Cardiac muscle cell (in vitro differentiated cells and primary cell): ENCODE measurements at places on chromosomes 1 and 21. TPM values are rescaled to one million over a fixed set of nuclear protein-coding genes. Genes with fewer than 3 reads are reported as not detected.

Gene BEND5
- total RNA-seq, result 12.1 and 19.1 TPM in 2 replicates

Gene TNNT2
- total RNA-seq, result 4,623 and 7,232 TPM in 2 replicates

Gene OR6K3
- total RNA-seq, result not detected in 2 replicates

Gene SYNC
- 2.5 and 4.5 TPM in 2 replicates for total RNA-seq

Gene SPRR2A
- total RNA-seq, result not detected in 2 replicates

Gene RGS1
- total RNA-seq, result not detected in 2 replicates

DNA sequence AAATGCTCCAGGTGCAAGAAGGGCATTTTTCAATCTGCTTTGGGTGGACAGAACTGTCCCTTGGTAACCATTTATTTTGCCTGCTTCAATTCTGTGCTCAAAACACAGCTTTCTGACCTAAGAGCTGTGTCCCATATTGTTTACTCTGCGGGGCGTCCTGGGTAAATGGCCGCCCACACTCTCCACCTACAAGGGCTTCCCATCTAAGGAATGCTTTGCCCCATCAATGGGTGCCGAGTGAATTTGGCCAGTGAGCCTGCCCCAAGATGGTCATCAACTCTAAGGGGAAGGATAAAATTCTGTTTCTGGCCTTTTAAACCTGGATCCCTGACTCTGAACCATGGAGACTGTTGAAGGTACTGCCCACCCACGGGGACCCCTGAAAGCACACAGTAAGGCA is 55.5 kb upstream of the FAM89A start:
- H3K27me3 ChIP-seq, result no peaks in the 10 kb centered on the region
- no peak for DNase-seq
- H3K27ac ChIP-seq, result no peak overlapping the region
- H3K4me1 ChIP-seq, result no peaks in the 10 kb centered on the region

DNA sequence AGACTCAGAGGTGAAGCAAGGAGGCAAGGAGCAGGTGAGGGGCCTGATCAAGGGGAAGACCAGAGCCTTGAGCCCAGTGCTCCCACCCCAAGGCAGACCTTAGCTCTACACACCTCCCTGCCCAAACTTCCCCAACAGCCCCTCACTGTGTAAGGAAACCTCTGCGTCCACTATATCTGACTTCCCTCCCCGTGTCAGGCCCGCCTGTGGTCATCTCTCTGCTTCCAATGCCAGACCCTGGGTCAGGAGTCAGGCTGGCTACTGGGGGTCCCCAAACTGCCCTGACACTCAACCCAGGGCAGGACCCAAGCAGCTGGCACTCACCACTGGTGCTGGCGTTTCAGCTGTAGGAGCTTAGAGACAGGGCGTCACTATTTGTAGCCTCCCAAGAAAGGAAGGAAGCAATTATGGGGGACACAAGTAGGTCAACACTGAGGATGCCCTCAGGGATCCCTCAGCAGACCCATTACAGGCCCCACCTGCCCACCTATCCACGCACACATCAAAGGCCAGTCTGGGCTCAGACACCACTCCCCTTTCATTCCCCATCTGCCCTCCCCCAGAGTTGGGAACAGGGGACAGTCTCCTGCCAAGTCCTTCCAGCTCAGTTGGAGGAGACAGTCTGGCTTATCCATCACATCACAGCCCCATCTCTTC is 811 bp upstream of the S100A3 start:
- H3K27me3 ChIP-seq, result no peaks in the 10 kb centered on the region
- no peaks in the 10 kb centered on the region for H3K36me3 ChIP-seq
- DNase-seq, result no peak
- H3K4me3 ChIP-seq, result no peak overlapping the region
- no peak overlapping the region for H3K27ac ChIP-seq

- H3K27me3 ChIP-seq, result no peaks in the 10 kb centered on the region
- H3K36me3 ChIP-seq, result peaks cover 29% of the 10 kb centered on the region
- H3K4me1 ChIP-seq, result peaks cover 36% of the 10 kb centered on the region
- peak overlapping the region; percentile 92 for H3K27ac ChIP-seq
- H3K4me3 ChIP-seq, result no peak overlapping the region
These were observed 6.1 kb downstream of the FABP3 start for GRCh38 chr1:31366796-31367195.

- H3K4me3 ChIP-seq, result no peak overlapping the region
- no peaks in the 10 kb centered on the region for H3K36me3 ChIP-seq
- no peaks in the 10 kb centered on the region for H3K4me1 ChIP-seq
These were observed 7.4 kb upstream of the EFNA1 start for GRCh38 chr1:155120253-155120652.

DNA sequence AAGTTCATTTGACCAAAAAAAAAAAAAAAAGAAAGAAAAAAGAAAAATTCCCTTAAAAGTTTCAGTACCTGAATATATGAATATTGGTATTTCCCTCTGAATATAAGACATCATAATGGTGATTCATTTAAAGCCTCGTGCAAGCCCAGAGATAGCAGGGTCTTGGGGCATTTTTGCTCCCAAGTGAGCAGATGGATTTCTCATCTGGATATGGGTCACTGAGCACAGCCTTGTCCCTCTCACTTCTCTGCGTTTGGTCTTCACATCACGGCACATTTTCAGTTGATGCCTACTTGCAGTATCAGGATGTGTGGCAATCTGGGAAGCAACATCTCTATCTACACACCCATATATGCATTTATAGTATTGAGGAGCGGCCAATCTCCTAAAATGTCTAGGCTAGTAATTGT is 12.7 kb downstream of the CD58 start:
- no peaks in the 10 kb centered on the region for H3K36me3 ChIP-seq
- H3K27ac ChIP-seq, result no peak overlapping the region
- DNase-seq, result no peak
- peaks cover 3% of the 10 kb centered on the region for H3K4me1 ChIP-seq

DNA sequence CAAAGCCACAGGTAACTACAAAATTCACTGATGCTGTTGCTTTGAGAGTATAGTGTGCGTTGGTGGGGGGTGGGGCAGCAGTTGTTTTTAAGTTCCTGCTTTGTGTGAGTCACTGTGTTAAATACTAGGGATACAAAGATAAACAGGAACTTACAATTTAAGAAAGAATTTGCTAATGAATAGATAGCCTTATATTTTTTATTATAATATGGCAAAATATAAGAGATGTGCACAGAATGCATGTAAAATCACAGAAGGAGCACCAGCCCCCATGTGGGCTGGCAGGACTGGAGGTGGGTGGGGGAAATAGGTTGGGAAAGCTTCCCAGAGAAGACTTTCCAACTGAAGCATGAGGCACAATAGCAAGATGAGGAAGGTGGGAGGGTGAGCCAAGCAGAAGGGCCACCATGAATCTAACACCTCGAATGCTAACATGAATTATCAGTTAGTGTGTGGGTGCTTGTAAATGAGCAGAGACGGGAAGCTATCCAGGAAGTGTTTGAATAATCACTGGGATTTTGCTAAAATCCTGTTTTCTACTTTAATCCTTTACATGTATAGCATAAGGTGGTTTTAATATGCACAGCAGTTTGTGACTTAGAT is 57.0 kb upstream of the RAVER2 start:
- no peak overlapping the region for H3K4me3 ChIP-seq
- no peaks in the 10 kb centered on the region for H3K27me3 ChIP-seq
- peaks cover 6% of the 10 kb centered on the region for H3K4me1 ChIP-seq

GRCh38 chr1:211695135-211695816 is 19.9 kb upstream of the NEK2 start:
- DNase-seq, result no peak
- H3K4me3 ChIP-seq, result no peak overlapping the region
- H3K27ac ChIP-seq, result no peak overlapping the region
- H3K4me1 ChIP-seq, result no peaks in the 10 kb centered on the region
- H3K27me3 ChIP-seq, result no peaks in the 10 kb centered on the region

DNA sequence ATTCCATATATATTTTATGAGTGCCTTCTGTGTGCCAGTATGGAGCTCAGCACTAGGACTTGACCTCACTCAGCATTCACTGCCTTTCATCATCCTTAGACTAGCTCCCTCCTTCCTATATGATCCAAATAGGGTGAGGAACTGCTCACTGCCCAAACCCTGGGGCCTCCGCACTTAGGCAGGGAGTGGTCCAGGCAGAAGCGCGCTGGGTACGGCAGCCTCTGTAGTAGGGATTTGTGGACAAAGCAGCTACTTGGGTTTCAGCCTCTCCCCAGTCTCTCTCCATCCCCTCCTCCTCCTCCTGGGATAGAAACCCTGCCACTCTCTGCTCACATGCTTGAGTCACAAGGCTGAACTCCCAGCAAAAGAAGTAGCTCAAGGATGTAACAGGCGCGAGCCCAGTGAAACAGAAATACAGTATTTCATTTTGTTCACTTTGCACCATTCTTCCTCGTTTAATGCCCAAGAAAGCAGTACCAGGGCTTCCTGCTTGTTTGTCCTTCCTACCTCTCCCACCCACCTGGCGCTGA is 32.9 kb downstream of the PLEKHA6 start:
- H3K4me3 ChIP-seq, result no peak overlapping the region
- no peaks in the 10 kb centered on the region for H3K36me3 ChIP-seq
- H3K4me1 ChIP-seq, result peaks cover 27% of the 10 kb centered on the region
- DNase-seq, result no peak
- H3K27ac ChIP-seq, result peak overlapping the region; percentile 31

- DNase-seq, result no peak
- no peaks in the 10 kb centered on the region for H3K36me3 ChIP-seq
- no peak overlapping the region for H3K27ac ChIP-seq
- H3K4me1 ChIP-seq, result peaks cover 4% of the 10 kb centered on the region
- no peaks in the 10 kb centered on the region for H3K27me3 ChIP-seq
These were observed 111.0 kb upstream of the NFIA start for GRCh38 chr1:60971330-60971729.

DNA sequence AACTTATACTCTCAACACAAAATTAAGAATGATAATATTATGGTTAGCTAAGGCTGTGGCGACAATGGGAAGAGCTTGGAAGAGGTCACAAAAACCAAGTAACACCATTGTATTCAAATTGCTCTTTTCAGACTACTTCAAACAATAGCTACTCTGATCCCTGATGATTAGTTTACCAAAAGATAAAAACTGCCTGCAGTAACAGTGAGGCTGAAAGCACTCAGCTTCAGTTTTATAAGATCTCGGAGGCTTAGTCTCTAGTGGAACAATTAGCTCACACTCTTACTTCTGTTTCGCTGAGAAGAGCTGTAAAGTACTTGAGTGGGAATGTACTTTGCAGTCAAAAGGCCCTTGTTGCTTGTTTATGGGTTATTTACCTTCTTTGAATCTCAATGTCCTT is 278.5 kb downstream of the LRRC7 start:
- H3K4me1 ChIP-seq, result no peaks in the 10 kb centered on the region
- H3K36me3 ChIP-seq, result no peaks in the 10 kb centered on the region
- no peaks in the 10 kb centered on the region for H3K27me3 ChIP-seq
- H3K4me3 ChIP-seq, result no peak overlapping the region

DNA sequence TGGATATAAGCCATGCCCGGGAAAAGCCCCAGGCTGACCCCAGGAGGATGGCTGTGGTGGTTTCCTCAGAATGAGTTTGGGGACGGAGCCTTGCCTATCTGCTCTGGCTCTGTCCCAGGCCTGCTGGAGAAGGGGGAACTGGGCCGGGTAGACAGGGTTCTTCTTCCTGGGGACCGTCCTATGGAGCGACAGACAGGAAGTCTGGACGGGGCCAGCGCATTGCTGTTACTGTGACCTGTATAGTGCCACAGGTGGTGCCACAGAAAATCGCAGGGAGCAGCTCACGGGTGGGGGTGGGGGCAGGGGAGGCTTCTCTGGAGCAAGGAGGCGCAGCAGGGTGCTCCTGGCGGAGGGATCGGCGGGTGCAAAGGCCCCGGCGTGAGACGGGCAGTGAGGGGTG is 36.4 kb downstream of the CFAP74 start:
- H3K4me3 ChIP-seq, result no peak overlapping the region
- H3K27me3 ChIP-seq, result no peaks in the 10 kb centered on the region
- H3K27ac ChIP-seq, result no peak overlapping the region
- H3K4me1 ChIP-seq, result no peaks in the 10 kb centered on the region
- no peaks in the 10 kb centered on the region for H3K36me3 ChIP-seq

DNA sequence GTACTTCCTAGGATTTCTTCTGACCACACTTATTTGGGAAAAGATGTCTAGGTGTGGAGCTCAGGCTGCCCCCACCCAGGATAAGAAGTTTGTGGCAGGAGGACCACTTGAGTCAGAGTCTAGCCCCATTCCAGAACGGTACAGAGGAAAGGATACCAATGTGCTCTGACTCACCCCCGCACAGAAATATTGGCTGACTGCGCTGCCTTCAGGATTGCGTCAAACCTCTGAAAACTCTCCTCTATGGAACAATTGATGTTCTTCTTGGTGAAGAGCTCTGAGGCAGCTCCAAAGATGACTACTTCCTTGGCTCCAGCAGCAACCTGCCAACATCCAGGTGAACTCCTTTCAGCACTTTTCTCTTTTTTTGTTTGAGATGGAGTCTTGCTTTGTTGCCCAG is 11.2 kb downstream of the HMGCL start:
- H3K27ac ChIP-seq, result no peak overlapping the region
- H3K4me1 ChIP-seq, result no peaks in the 10 kb centered on the region
- peaks cover 32% of the 10 kb centered on the region for H3K36me3 ChIP-seq
- DNase-seq, result no peak

GRCh38 chr1:37257646-37258045 is 216.7 kb upstream of the ZC3H12A start:
- DNase-seq, result no peak
- no peaks in the 10 kb centered on the region for H3K36me3 ChIP-seq
- no peak overlapping the region for H3K27ac ChIP-seq
- no peaks in the 10 kb centered on the region for H3K4me1 ChIP-seq

DNA sequence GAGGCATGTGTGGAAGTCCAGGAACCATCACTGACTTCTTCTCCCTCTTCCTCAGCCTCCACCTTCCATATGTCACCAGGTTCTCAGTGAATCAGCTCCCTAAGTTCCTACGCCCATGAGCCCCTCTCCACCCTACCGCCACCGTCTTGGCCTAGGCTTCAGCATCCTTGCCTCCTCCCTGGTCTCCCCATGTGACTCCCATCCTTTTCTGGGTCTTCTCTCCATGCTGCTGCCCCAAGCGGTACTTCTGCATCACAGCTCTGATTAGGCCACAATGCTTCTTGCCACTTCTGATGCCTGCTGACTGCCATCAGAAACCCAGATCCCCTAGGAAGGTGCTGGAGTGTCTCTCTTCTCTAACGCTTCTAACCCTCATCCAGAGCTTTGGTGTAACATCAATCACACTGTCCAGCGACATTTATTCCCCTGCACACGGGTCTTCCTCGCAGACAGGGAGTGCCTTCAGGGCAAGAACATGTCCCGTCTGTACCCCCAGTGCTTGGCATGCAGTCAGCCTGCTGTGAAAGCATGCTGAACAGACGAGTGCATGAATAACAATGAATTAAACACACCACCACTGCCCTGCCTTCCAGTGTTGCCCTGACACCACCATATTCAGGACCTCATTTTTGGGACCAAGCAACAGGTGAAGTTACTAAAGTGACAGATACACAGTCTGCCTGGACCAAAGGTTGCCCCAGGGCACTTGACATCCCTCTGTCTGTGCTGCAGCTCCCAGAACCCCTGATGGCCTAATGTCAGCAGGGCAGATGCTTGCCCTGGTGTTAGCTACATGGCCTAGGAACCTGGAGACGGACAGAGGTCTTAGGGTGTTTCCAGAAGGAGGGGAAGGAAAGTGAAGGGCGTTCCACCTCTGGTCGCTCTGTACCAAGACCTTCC is 158.7 kb upstream of the EDN2 start:
- no peaks in the 10 kb centered on the region for H3K4me1 ChIP-seq
- no peak for DNase-seq
- H3K4me3 ChIP-seq, result no peak overlapping the region
- no peaks in the 10 kb centered on the region for H3K27me3 ChIP-seq
- no peaks in the 10 kb centered on the region for H3K36me3 ChIP-seq
- no peak overlapping the region for H3K27ac ChIP-seq
